Activated CD4-positive, alpha-beta T cell treated with anti-CD3 and anti-CD28 coated beads for 4 hours (primary cell): ENCODE measurements at places on chromosomes 7 and 10.

GRCh38 chr7:66696774-66697191 is 43.8 kb upstream of the RABGEF1 start:
- DNase-seq = no peak

DNA sequence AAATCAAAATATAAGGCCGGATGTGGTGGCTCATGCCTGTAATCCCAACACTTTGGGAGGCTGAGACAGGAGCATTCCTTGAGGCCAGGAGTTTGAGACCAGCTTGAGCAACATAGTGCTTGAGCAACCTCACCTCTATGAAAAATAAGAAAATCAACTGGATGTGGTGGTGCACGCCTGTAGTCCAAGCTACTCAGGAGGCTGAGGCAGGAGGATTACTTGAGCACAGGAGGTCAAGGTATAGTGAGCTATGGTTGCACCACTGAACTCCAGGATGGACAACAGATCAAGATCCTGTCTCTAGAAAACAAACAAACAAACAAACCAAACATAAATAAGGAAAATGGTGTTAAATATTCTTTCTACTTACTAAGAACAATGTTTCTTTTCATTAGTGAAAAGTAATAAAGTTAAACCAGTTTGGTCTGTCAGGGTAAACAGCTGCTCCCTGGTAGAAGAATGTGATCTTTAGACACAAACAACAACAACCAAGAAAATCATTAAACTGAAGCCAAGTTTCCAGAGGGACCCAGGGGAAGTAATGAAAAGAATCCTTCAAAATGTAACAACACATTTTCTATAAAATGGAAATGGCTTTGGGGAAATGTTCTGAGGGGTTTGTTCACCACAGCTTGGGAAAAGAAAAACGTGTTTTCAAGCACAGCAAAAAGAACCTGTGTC is 17.5 kb upstream of the BAG3 start:
- DNase-seq = no peak

- DNase-seq = no peak
Observed at GRCh38 chr10:89348975-89349374, 21.2 kb downstream of the IFIT3 start.

- DNase-seq = no peak
Observed at GRCh38 chr10:130042381-130042780, 68.2 kb downstream of the C10orf143 start.

- DNase-seq = no peak
Observed at GRCh38 chr10:18155321-18155720, 15.1 kb downstream of the CACNB2 start.

DNA sequence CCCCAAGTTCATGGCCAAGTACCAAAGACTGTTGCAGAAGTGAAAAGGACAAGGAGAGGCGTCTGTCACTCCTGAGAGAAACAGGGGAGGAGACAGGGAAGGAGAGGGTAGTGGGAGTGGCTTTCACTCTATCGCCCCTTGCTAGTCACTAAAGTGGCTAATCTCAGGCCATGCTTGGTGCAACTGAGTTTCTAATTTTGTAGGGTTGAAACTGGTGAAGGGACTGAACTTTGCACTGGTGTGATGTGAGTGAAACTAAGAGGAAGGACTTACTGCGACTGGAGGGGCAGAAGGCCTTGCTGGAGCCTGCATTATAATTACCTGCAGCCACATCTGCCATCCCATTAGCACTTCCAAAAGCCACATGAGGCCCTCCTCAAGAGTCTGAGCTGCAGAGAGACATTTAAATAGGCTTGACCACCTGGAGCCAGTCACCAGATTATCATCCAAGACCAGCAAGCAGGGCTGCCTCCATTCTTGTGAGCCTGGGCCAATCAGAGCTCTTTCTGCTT is 107.2 kb upstream of the EEPD1 start:
- DNase-seq = no peak

DNA sequence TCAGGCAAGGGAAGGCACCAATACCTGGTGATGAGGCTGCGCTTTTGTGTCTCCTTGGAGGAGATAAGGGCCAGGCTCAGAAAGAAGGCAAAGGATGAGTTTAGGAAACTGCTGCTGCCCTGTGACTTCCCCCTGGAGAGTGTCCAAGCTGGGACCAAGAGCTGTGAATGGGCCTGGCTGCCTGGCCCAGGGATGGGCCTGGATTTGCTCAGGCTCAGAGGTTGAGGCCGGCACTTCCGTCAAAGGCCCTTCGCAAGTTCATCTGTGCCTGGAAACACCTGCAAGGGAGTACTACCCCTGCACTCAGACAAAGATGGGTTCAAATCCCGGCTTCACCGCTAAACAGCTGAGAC is 50.5 kb upstream of the NANOS1 start:
- DNase-seq = no peak

- no peak for DNase-seq
Observed at GRCh38 chr7:151570366-151570915, 50.7 kb upstream of the RHEB start.

DNA sequence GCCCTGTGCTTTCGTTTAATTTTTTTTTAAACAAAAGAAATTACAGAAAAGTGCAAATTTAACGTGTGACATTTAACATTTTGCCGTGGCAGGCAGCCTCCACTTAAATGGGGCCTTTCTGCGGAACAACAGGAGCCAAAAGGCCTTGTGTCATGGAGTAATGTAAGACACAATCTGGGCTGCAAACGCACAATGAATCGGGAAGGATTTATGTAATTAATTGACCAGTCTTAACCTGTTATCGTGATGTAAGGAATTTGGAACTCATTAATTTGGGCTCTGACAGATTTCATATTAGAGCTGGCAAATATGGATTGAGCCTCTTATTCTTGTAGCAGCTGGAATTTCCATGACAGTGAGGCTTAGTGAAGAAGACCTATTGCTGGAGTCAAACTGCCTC is 86.4 kb downstream of the SNX10 start:
- no peak for DNase-seq

DNA sequence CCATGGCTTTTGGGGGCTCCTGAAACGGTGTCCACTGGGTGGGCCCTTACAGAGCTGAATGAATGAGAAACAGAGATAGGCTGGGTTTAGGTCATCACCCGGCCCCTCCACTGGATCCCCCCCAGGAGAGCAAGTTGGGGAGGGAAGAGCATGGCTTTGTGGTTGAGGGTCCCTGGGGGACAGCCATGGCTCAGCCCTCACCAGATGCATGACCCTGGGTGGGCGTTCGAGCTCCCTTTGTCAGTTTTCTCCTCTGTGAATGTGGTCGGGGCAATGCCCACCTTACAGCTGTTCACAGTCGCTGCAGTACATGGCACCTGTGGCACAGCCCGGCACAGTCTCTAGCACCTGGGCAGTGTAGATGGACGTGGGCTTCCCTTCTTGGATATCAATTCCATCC is 40.6 kb upstream of the CXCL12 start:
- DNase-seq = no peak

DNA sequence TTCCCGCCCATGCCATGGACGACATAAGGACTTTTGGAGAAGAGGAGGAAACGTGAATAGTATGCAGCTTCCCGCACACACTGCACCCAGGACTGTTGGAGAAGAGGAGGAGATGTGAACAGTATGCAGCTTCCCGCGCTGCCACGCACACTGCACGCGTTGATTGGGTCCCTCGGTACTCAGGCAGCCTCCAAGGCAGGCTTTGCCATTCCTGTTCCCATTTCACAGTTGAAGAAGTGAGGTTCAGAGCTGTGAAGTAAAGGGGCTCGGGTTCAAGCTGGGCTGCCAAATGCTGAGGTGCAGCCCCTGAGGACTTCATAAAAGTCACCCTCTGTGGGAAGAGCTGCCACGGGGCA is 147.9 kb upstream of the FAM20C start:
- DNase-seq = no peak

DNA sequence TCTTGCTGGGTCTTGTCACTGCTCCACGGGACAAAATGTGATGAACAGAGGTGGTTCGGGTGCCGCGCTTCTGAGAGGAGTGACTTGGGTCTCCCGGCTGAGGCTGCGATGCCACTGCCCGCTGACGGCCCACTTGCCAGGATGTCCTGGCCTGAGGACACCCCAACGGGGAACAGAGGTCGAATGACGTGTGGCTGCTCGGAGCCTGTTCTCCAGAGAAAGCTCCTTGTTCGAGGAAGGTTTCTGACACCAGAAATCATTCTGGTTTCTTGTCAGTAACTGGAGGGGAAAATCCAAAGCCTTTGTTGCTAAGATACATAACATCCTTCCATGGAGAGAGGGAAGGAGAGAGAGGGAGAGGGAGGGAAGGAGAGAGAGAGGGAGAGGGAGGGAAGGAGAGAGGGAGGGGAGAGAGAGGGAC is 236.4 kb downstream of the WDR37 start:
- no peak for DNase-seq
